GM12878 (cell line): ENCODE measurements at places on chromosomes 2 and 18. TPM values are rescaled to one million over a fixed set of nuclear protein-coding genes. Genes with fewer than 3 reads are reported as not detected.

PRSS56 gene
- polyA plus RNA-seq, result not detected in 2 replicates

STARD6 gene
- polyA plus RNA-seq, result 0.53 and 0.84 TPM in 2 replicates

FBXO36 gene
- polyA plus RNA-seq, result 1.4 TPM in 2 replicates

GALNT5 gene
- polyA plus RNA-seq, result 0.03 TPM in 1 of 2 replicates, not detected in the other

OSBPL1A gene
- 0.83 TPM in 1 of 2 replicates, not detected in the other for polyA plus RNA-seq

PLGLB1 gene
- 0.88 and 1.1 TPM in 2 replicates for polyA plus RNA-seq

CKAP2L gene
- polyA plus RNA-seq, result 32.8 and 37.4 TPM in 2 replicates

NAT8 gene
- not detected in 2 replicates for polyA plus RNA-seq

RAPH1 gene
- polyA plus RNA-seq, result not detected in 2 replicates

DNAJC5G gene
- not detected in 2 replicates for polyA plus RNA-seq

APOB gene
- polyA plus RNA-seq, result not detected in 2 replicates

BMP10 gene
- not detected in 2 replicates for polyA plus RNA-seq

SERPINB4 gene
- not detected in 2 replicates for polyA plus RNA-seq

TAF4B gene
- polyA plus RNA-seq, result 9.4 and 12.0 TPM in 2 replicates
